Bronchial smooth muscle cell (primary cell): ENCODE measurements at places on chromosomes 7 and 10. TPM values are rescaled to one million over a fixed set of nuclear protein-coding genes. Genes with fewer than 3 reads are reported as not detected.

Gene NPY4R
- under 0.01 TPM in 1 of 2 replicates, not detected in the other for total RNA-seq

Gene FFAR4
- not detected in 2 replicates for total RNA-seq

Gene CLDN3
- under 0.01 TPM in 1 of 2 replicates, not detected in the other for total RNA-seq

Gene NUTM2E
- total RNA-seq, result not detected in 2 replicates

Gene FBXL13
- total RNA-seq, result 2.1 and 2.5 TPM in 2 replicates

Gene SEC61A2
- 5.7 and 6.1 TPM in 2 replicates for total RNA-seq

Gene OPN1SW
- total RNA-seq, result not detected in 2 replicates
